ENCODE measurements at places on chromosomes 1 and 21.

DNA sequence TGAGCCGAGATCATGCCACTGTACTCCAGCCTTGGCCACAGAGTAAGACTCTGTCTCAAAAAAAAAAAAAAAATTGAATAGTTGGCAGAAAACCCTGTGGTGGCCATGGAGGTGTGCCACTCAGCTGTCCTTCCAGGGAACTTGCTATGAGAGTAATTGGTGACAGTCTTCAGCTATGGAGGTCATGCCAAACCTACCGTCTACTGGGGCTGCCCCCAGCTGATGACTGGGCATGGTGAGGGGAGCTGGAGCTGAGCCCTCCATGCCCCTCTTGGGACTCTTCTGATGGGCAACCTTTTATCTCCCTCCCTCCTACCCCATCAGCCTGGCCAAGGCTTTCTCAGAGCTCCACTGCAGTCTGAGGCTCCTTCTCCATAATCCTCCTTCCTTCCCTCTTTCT lies 84.2 kb downstream of the RYR2 start:
- DNase-seq = no peak

GRCh38 chr1:12541274-12542137 lies 76.5 kb downstream of the DHRS3 start:
- no peak for DNase-seq

- no peak for DNase-seq
Observed at GRCh38 chr1:37169743-37170275, 135.5 kb upstream of the GRIK3 start.

DNA sequence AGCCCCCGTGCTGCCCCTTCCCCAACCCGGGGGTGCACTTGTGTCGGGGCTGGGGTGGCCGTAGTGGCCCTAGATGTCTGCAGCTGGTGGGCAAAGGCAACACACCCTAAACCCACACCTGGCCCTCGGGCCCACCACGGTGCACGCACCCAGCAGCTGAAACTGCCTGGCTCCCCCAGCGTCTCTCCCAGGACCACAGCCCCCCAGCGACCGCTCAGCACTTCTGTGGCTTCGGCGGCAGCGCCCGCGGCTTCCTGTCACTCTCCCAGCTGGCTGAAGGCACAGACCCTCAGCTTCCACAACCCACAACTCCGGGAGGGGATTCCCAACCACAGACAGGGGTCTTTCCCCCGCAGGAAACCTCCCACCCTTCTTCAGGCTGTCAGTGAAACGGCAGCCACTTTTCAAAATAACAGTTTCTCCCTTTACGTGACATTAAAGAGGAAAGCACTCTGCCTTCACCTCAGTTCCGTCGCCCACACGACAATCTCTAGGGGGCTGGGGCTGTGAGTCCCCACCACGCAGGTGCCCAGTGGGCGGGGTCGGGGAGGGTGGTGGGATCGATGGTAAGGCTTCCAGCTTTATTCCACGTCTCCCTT lies 40.7 kb upstream of the COL6A2 start:
- no peak for DNase-seq

DNA sequence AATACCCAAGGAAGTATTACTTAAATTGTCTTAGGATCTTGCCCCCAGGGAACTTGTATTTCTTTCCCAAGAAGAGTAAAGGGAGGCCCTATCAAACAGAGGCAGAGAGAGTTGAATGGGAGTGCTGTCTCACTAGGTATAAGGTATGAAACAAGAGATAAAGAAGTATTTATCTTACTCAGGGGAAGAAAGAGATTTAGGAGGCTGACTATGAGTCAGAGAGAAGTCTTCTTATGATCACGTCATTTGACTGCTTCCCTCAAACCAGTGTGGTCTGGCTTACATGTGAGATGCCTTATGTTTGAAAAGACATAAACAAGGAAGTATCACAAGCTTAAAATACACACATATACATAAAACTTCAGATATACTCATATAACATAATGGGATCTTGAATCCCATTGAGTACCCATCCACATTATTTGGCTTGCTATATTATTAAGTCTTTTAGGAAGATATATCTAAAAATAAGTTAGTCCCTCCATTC lies 29.6 kb downstream of the DUSP10 start:
- peak; percentile 77 for DNase-seq

GRCh38 chr1:25472471-25472870 lies 41.8 kb downstream of the MACO1 start:
- DNase-seq = no peak

DNA sequence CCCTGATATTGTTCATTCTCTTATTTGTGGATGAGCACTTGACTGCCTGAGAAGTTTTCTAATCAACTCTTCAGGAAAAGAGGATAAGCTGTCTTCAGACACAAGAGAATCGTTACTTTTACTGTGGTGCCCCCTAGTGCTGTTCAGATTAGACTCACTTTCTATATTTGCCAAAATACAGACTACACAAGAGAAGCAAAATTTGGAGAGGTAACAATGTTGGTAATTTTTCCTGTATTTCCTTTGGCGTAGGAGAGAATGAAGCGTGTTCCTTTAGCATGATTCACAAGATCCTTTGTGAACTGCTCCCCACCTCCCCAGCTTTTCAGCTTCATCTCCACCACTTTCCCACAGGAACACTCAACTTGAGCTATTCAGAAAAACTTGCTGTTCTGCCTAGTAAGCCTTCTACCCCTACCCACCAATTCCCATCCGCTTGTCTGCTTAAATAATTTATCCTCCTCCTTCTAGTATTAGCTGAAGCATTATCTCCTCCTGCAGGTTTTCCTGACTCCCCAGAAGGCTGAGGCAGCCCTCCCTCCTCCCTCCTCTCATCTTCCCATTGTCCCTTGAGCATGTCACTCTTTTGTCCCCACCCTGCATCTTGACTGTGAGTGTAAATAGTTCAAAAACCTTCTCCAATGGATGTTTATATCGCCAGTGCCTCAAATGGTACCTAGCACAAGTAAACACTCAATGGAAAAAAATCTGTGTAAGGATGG lies 4.5 kb downstream of the TNFSF4 start:
- DNase-seq = peak; percentile 29

DNA sequence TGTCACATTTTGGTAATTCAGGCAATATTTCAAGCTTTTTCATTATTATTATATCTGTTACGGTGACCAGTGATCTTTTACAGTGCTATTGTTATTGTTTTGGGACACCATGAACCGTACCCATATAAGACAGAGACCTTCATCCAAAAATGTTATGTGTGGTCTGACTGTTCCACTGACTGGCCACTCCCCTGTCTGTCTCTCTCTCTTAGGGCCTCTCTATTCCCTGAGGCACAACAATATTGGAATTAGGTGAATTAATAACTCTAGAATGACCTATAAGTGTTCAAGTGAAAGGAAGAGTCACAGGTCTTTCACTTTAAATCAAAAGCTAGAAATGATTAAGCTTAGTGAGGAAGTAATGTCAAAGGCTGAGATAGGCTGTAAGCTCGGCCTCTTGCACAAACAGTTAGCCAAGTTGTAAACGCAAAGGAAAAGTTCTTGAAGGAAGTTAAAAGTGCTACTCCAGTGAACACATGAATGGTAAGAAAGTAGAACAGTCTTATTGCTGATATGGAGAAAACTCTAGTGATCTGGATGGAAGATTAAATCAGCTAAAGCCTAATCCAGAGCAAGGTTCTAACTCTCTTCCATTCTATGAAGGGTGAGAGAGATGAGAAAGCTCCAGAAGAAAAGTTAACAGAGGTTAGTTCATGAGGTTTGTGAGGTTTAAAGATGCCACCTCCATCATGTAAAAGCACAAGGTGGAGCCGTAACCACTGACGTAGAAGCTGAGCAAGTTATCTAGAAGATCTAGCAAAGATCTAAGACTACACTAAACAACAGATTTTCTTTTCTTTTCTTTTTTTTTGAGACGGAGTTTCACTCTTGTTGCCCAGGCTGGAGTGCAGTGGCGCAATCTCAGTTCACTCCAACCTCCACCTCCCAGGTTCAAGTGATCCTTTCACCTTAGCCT lies 19.7 kb upstream of the DIPK1A start:
- DNase-seq = peak; percentile 78

GRCh38 chr1:223417444-223417843 lies 24.2 kb downstream of the CCDC185 start:
- no peak for DNase-seq

- no peak for DNase-seq
Observed at GRCh38 chr1:209397371-209397770, 186.1 kb upstream of the CAMK1G start.

GRCh38 chr1:62364721-62365120 lies 45.5 kb upstream of the KANK4 start:
- DNase-seq = no peak

- peak; percentile 62 for DNase-seq
Observed at GRCh38 chr1:156126043-156126629, 11.6 kb downstream of the LMNA start.

- DNase-seq = peak; percentile 38
Observed at GRCh38 chr1:22452481-22452957, 868 bp downstream of the ZBTB40 start.

DNA sequence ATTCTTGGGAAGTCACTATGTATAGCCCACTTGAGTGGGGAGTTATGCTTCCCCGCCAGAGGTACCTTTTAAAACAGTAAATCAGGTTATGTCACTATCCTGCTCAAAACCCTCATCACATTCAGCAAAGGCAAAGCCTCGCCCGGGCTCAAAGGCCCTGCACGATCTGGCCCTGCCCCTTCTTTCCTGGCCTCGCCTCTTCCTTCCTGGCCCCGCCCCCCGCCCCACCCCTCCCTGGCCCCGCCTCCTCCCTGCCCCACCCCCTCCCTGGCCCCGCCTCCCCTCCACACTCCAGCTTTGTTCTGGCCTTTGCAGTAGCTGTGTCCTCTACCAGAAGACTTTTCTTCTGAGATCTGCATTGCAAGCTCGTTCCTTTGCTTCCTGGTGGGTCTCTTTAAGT lies 6.6 kb downstream of the LDLRAD2 start:
- DNase-seq = peak; percentile 48

GRCh38 chr1:246332078-246332477 lies 175.0 kb downstream of the SMYD3 start:
- DNase-seq = no peak

DNA sequence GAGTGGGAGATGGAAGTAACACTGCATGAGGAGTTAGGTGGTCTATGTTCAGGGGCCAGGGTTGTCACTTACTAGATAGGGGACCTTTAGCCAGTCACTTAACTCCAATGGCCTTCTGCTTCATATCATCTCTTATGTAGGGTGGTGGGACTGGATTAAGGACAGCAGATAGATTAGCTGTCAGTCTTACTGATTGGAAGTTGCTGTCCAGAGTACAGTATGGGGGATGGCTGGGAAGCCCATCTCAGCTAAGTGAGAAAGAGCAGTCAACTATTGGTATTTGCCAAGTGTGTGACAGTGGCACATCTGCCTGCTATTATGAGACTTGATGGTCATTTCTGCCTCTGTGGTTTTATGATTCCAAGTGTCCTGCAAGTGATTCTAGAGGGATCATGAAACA lies 130.9 kb downstream of the FGGY start:
- no peak for DNase-seq

DNA sequence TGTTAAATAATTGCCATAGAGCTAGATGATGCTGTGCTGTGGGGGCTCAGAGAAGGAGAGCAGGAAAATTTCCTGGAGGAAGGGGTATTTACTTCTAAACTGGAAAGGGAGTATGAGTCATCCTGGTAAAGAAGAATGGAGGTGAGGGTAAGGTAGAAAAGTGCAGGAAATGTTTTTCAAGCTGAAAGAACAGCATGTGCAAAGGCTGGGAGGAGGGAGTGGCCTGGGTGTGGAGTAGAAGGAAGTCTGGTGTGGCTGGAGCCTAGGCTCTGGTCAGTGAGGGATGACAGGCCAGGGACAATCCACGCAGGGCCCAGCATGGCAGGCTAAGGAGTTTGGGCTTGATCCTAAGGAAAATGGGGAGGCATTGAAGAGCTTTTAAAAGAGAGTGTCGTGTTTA lies 45.9 kb downstream of the MATN1 start:
- DNase-seq = no peak

- no peak for DNase-seq
Observed at GRCh38 chr21:36052860-36053714, 7.2 kb downstream of the SETD4 start.

DNA sequence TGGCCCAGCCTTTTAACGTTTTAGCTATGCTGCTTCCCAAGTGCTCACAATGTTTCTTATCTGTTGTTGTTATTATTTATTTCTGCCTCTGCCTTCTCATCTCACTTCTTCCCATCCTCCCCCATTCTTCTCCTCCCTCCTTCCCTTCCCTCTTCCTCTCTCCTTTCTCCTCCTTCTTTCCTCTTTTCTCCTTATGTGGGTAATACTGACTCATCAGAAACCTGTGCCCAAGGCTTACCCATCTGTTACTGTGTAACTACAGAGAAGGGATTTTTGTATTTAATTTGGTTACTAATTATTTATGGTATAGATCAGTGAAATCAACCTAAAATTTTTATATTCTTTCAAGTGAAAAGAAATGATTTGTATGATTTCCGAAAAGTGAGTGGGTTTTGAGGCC lies 120.3 kb downstream of the KCNK2 start:
- no peak for DNase-seq

- DNase-seq = no peak
Observed at GRCh38 chr1:241985787-241986186, 13.1 kb downstream of the MAP1LC3C start.

DNA sequence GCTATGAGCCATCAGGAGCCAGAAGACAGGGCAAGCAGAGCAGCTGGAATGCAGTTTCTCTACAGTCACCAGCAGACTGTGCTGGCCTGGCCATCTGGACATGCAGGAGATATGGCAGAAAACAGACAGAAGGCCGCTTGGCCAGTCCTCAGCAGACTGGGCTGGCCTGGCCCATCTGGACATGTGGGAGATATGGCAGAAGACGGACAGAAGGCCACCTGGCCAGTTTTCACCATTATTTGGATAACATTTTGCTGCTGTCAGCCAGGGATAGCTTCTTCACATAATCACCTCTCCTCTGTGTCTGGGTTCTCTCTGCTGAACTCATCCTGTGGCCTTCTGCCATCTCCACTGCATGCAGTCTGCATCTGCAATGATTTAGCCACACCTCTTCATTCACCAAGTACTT lies 25.0 kb upstream of the CACYBP start:
- no peak for DNase-seq

GRCh38 chr1:198185759-198186158 lies 29.0 kb downstream of the NEK7 start:
- no peak for DNase-seq

DNA sequence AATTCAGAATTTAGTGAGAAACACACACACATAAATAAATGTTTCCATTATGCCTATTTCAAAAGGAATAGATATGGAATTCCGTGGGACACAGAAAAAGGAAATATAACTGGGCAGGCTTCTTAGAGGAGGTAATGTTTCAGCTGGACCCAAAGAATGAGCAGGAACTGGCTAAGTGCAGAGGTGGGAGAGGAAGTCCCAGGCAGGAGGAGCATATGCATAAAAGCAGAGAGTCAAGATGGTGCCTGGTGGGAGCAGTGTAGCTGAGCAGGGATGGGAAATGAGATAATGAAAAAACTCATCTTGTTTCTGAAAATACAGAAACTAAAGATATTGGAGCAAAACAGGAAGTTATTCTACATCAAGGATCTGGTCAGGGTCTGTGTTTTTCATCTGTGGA lies 115.2 kb upstream of the MAGI3 start:
- DNase-seq = no peak

GRCh38 chr1:212167098-212167497 lies 118.1 kb upstream of the PPP2R5A start:
- no peak for DNase-seq

GRCh38 chr21:34133392-34133791 lies 60.0 kb downstream of the MRPS6 start:
- DNase-seq = no peak
